MCF 10A (cell line): ENCODE measurements at places on chromosomes 5 and 9. TPM values are rescaled to one million over a fixed set of nuclear protein-coding genes. Genes with fewer than 3 reads are reported as not detected.

DNA sequence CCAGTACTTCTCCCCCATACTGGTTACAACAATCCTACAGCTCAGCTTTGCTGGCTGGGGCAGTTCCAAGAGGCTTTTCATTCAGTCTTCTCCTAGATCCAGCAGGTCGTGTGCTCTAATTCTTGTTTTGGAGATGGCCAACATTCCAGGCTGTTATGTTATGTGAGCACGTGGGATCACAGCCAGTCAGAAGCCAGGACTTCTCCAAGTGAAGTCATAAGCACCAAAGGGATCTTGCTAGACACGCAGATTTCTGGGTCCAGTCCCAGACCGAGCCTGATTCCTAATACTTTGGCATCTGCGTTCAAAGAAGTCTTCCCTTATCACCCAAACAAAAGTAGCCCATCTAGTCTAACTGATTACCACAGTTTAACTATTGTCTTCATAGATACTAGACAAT is 1.4 kb upstream of the LARP1 start:
- peak; percentile 84 for DNase-seq

DNA sequence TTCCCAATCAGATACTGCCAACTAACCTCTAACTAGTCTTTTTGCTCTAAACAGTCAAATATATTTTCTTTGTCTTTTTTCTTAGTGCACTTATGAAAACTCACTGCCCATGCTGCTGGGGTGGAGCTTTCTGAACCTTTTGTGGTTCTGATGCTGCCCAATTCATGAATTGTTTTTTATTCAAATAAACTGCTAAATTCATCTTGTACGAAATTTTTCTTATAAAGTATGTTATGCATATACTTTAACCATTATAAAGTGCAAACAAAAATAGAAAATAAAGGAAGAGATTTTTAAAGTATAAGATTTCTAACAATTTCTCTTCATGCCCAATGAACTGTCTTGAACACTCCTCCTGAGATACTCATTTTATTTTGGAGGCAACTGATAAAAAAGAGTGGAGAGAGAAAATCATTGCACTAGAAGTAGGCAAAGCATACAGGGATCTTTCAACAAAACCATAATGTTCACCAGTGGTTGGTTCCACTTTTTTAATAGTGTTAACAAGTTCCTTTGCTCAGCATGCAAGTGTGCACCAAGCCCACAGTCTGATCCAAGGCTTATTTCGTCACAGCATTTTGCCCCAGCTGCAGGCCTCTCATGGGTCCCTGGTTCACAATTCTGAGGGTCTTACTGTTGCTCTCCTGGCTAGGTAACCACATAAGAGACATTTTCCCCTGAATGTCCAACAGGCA is 6.2 kb upstream of the FYB1 start:
- DNase-seq = no peak

GRCh38 chr9:85510830-85511504 is 230.8 kb downstream of the AGTPBP1 start:
- peak; percentile 54 for DNase-seq

DNA sequence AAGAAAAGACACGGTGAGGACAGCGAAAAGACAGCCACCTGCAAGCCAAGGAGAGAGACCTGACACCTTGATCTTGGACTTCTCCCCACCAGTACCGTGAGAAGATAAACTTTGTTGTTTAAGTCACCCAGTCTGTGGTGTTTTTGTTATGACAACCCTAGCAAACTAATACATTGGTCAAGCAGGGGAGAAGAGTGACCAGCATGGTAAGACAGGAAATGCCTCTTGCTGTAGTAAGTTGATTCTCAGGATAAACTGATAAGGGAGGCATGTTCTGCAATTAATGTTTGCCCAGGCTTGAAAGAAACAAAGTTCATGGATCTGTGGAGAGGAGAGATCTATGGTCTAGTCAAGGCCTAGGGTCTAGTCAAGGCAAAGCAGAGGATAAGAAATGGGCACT is 801.2 kb downstream of the MAT2B start:
- DNase-seq = no peak

DNA sequence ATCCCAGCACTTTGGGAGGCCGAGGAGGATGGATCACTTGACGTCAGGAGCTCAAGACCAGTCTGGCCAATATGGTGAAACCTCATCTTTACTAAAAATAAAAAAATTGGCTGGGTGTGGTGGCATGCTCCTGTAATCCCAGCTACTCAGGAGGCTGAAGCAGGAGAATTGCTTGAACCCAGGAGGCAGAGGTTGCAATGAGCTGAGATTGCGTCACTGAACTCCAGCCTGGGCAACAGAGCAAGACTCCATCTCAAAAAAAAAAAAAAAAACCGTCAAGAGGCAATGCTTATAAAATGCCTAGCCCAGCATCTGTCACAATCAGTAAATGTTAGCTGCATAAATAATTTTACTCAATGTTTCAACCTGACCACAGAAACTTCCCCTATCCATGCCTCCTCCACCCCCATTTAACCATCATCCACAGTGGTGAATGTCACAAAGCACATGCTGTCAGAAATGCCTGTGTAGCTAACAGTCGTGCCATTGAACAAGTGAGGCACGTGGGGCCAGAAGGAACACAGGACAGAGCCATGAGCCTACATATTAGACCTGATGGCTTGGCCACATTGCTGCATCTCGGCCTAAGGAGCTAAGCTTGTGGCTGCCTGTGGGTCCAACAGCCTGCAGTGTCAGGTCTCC is 16.8 kb upstream of the TCOF1 start:
- no peak for DNase-seq

GRCh38 chr5:67160985-67161384 is 35.6 kb downstream of the CD180 start:
- peak; percentile 74 for DNase-seq

GRCh38 chr5:18544421-18544820 is 910.2 kb downstream of the TAF11L14 start:
- no peak for DNase-seq

DNA sequence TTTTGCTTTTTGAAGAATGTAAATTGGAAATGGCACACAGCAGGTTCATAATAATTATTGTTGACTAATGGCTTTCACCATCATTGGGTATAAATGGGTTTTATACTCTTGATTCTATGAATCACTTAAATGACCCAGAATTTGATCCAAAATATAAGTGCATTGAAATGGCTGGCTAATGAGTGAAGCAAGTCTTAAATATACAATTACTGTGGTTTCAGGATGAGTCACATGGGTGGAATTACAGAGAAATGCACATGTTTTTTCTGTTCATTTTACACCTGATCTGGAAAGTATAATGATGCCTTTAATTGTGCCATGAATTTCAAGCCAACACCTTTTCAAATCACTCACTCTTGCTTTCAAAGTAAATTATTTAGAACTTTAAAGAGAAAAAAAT is 380.8 kb upstream of the CD180 start:
- peak; percentile 60 for DNase-seq

Gene MYORG
- 2.4 and 2.9 TPM in 2 replicates for total RNA-seq

Gene DOCK8
- 5.2 and 5.7 TPM in 2 replicates for total RNA-seq

Gene CYFIP2
- 50.5 and 50.8 TPM in 2 replicates for total RNA-seq

Gene UGT3A2
- not detected in 2 replicates for total RNA-seq

Gene SYK
- total RNA-seq = 5.9 and 6.7 TPM in 2 replicates

Gene CD180
- 0.07 TPM in 1 of 2 replicates, not detected in the other for total RNA-seq

Gene C1QTNF3
- total RNA-seq = 0.49 and 0.64 TPM in 2 replicates

Gene ANKRD20A1
- 0.10 and 0.28 TPM in 2 replicates for total RNA-seq

Gene SPATA9
- total RNA-seq = not detected in 2 replicates

Gene PCDHAC2
- total RNA-seq = 9.3 and 12.3 TPM in 2 replicates

Gene FGF1
- total RNA-seq = 0.34 and 0.65 TPM in 2 replicates
